ENCODE measurements at places on chromosomes 7 and 10.

DNA sequence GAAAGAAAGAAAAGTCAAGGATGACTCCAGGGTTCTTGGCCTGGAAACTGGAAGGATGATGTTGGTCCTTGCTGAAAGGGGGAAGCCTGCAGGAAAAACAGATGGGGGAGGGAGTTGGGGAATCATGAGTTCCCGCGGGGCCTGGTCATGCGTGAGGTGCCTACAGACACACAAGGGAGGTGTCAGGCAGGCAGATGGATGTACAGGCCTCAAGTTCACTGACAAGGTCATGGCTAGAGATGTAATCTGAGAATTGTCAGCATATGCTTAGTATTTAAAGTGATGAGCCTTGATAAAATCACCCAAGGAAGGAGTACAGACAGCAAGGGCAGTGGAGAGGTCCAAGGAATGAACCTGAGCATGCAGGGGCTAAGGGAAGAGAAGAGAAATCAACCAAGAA lies 46.8 kb downstream of the DLG5 start:
- no peak for DNase-seq

- DNase-seq = no peak
Observed at GRCh38 chr10:58479045-58479444, 33.6 kb upstream of the BICC1 start.

DNA sequence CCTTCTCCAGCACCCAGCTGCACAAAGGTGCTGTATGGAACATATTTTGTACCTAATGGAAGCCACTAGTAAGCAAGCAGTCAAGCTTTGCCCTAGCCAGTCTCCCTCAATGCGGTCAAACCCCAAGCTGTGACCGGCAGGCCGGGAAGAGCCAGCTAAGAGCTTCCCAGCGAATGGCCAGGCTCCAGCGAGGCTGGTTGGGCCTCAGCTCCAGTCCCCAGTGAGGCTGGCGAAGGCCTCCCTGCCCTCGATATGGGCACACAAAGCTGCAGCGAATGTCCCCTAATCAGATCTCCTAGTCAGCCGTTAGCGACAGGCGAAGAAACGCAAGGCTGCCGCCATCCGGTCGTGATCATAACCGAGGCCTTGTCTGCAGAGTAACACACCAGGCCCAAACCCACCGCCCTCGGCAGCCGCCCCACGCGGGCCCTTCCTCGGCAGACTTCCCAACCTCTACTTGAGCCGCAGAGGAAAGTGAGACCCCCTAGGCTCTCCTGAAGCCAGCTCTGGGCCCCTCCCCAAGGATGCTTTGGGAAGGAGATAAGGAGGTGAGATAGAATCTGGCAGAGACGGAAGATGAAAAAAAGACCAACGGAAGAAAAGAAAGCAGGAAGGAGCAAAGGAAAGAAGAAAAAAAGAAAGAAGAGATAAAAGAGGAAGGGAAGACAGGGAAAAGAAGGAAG lies 3.1 kb upstream of the HOXA9 start:
- DNase-seq = no peak

- DNase-seq = no peak
Observed at GRCh38 chr10:118439824-118440223, 97.7 kb upstream of the FAM204A start.

GRCh38 chr10:65010845-65011244 lies 1489.6 kb downstream of the REEP3 start:
- DNase-seq = no peak

GRCh38 chr7:101241443-101242349 lies 3.2 kb downstream of the FIS1 start:
- DNase-seq = no peak

DNA sequence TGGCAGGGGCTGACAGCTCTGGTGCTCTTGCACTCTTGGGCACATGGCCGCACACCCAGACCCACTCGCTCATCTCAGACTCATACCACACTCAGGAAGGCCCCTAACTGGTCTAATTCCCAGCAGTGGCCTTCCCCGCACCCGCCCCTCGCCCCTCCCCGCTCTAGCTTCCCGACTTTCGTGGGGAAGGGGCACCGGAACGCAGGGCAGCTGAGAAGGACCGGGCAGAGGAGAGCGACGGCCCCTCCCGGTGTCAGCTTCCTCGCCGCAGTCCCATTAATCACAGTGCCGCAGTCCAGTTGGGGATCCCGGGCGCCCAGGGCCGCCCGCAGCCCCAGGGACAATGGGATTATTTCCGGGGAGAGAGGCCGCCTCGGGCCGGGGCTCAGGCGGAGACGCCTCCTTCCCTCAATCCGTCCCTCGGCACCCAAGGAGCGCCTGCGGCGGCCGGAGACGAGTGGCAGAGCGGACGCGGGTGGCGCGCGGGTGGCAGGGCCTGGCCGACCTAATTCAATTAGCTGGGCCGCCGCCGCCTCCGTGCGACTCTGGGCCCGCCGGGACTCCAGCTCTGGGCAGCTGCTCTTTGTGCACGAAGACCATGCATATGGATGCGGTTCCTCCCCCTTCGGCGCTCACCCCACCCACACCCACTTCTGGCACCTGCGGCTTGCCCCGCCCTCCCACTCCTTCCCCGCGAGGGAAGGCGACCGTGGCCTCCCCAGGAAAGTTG lies 7.8 kb upstream of the TLX1 start:
- DNase-seq = no peak

DNA sequence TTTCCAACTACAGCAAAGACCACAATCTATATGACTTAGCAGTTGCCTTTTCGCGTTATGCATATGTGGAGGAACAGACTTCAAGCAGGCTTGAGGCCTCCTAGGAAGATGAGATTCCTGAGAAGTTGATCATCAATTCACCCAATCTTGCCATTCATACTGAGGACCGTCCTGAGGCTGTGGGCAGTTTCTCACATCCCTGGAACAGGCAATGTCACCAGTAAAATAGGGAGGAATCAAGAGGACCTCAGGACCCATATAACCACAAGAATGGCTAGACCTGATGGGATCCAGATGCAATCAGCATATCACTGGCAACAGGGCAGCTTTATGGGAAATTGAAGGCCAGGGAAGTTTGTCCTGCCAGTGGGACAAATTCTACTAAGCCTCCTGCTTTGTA lies 17.3 kb downstream of the KDM7A start:
- DNase-seq = no peak

DNA sequence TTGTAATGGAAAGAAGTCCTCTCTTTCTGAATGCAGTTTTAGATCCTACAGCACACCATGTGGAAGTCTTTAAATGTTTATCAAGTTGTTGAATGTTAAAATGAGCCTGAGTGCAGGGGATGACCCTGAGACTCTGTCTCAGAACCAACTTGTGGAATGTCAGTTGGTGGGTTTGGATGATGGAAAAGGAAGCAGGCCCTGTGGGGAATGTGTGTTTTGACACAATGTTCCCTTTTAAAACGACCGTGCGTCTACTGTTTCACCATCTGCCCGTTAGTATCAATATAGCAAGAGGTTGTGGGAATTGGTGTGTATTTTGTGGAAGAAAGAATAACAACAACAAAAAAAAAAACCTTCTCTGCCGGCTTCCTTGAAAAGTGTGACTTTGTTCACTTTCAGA lies 8.3 kb downstream of the DYNC1I1 start:
- no peak for DNase-seq

GRCh38 chr10:62231805-62232204 lies 36.8 kb downstream of the RTKN2 start:
- DNase-seq = no peak

DNA sequence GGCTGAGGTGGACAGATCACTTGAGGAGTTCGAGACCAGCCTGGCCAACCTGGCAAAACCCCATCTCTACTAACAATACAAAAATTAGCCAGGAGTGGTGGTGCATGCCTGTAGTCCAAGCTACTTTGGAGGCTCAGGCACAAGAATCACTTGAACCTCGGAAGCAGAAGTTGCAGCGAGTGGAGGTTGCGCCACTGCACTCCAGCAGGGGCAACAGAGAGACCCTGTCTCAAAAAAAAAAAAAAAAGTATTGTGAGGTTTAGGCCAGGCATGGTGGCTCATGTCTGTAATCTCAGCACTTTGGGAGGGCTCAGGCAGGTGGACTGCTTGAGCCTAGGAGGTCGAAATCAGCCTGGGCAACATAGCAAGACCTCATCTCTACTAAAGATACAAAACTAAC lies 16.0 kb downstream of the TET1 start:
- DNase-seq = no peak

GRCh38 chr7:35773994-35774393 lies 26.9 kb upstream of the SEPTIN7 start:
- DNase-seq = no peak

DNA sequence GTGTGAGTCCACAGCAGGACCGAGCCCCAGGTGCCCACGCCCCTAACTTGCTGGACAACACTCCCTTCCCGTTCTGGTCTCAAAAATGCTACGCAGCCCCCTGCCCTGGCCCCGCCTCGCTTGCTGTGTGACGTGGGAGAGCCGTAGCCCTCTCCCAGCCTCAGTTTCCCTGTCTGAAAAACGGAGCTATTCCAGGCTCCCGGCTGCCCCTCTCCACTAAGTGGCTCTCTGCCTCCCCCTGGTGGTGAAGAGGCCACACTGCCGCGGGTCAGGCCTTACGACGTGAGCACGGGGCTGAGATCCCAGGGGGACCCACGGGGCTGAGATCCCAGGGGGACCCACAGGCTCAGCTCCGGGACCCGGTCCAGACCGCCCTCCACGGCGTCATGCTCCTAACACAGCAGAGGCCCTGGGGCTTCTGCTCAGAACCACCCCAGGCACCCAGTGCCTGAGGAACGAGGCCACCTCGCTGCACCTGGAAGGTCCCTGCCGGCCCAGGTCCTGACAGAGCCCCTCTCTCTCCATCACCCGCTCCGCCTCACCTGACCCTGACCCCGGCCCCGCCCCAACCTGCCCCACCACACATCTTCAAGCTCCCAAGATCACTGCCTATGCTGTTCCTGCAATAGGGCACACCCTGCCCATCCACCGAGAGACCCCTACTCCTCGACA lies 26.7 kb downstream of the MICALL2 start:
- DNase-seq = peak; percentile 80

DNA sequence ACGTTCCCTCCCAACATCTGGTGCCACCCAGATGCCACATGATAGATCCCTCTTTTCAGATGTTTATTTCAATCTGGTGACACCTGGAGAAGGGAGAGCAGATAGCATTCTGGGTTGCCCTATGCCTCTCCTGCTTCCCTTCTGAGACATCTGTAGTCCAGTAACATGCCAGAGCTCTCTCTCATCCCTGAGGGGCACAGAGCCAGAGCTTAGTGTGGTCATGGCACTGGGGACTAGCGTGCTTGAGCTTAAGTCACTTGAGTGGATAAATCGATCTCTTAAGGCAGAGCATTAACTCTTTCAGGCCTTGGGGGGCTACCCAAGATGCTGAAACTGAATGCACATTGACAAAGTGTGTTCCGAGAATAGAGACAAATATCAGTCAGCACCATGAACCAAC lies 47.9 kb downstream of the WNT2 start:
- no peak for DNase-seq

DNA sequence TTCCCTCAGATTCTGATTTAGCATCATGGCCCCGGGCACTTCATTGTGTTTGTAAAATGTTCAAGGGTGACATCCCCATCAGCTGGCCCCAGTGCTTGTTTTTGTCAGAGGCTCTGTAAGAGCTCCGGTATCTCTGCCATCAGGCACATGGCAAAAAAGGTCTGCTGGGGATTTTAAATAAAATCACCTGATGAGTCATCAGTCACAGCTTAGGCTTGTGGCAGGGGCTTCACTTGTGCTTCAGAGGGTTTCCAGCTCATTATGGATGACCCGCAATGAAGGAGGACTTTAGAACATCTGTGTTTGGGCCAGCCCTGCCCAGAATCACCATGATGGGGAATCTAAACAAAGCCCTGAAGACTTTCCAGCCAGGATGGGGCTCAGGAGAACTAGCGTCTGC lies 259.9 kb downstream of the ZEB1 start:
- DNase-seq = no peak

- no peak for DNase-seq
Observed at GRCh38 chr7:43337191-43337590, 224.7 kb downstream of the HECW1 start.

GRCh38 chr10:129870961-129871621 lies 93.0 kb downstream of the EBF3 start:
- no peak for DNase-seq
